ENCODE measurements at places on chromosomes 13 and 19.

- peak; percentile 75 for DNase-seq
Observed at GRCh38 chr13:43405457-43405856, 381.3 kb downstream of the ENOX1 start.

GRCh38 chr19:18655173-18655844 lies 18.5 kb downstream of the KLHL26 start:
- no peak for DNase-seq

DNA sequence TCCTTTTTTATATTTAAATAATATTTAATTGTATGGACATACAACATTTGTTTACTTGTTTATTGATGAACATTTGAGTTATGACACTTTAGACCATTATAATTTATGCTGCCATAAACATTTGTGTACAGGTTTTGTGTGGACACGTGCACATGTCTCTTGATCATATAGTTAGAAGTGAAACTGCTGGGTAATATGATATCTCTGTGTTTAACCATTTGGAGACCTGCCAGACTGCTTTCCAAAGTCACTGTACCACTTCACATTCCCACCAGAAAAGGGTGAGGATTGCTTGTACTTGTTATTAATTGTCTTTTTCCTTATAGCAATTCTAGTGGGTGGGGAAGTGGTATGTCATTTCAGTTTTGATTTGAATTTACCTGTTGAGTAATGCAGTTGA lies 145.6 kb upstream of the KLHL1 start:
- DNase-seq: no peak

- DNase-seq: no peak
Observed at GRCh38 chr19:49264258-49264657, 60.7 kb downstream of the SLC6A16 start.

- no peak for DNase-seq
Observed at GRCh38 chr19:29303719-29304090, 90.8 kb upstream of the UQCRFS1 start.

GRCh38 chr13:60794751-60795150 lies 397.7 kb downstream of the TDRD3 start:
- no peak for DNase-seq

DNA sequence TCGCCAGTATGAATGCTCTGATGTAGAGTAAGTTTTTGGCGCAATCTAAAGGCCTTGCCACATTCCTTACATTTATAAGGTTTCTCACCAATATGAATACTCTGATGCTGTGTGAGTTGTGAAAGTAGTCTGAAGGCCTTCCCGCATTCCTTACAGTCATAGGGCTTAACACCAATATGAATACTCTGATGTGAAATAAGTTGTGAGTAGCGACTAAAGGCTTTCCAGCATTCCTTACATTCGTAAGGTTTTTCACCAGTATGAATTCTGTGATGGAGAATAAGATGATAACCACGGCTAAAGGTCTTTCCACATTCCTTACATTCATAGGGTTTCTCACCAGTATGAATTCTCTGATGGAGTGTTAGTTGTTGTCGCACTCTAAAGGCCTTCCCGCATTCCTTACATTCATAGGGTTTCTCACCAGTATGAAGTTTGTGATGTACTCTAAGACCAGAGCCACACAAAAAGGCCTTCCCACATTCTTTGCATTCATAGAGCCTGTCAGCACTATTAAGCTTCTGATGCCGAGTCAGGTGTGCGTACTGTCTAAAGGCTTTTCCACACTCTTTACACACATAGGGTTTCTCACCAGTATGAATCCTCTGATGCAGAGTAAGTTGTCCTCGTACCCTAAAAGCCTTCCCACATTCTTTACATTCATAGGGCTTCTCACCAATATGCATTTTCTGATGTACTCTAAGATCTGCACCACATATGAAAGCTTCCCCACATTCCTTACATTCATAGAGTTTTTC lies 14.1 kb upstream of the ZFP14 start:
- DNase-seq: no peak

- no peak for DNase-seq
Observed at GRCh38 chr19:52007451-52007805, 583 bp downstream of the ZNF615 start.

DNA sequence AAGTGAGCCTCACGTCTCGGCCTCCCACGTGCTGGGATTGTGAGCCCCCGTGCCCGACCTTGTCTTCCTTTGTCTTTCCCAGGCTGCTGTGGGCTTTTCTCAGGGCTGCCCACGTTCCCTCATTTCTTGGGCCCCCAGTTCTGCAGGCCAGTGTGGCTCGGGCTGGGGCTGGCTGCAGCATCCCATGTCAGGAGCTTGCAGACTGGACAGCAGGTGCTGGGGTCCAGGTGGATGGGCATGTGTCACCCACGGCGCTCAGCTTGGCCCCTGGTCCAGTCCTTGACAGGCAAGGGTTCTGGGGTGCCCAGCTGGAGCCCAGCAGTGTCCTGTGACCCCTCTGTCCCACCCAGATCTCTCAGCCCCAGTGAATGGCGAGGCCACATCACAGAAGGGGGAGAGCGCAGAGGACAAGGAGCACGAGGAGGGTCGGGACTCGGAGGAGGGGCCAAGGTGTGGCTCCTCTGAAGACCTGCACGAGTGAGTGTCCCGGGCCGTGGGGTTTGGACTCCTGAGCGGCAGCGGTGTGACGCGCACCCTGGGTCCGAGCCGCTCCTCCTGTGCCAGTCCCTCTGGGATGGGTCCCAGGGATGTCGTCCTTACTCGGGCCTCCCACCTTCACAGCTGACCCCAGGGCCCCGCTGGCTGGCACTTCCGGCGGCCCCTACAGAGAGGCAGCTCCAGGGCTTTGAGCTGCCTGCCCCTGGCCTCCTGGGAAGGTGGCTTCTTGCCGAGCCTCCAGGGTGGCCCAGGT lies 17.3 kb downstream of the PLIN4 start:
- no peak for DNase-seq

GRCh38 chr19:27776020-27776419 lies 1436.9 kb downstream of the UQCRFS1 start:
- DNase-seq: peak; percentile 44

- DNase-seq: no peak
Observed at GRCh38 chr19:42532891-42533290, 4.6 kb upstream of the CEACAM1 start.

Data from EL (cell line).